Mesenchymal stem cell (in vitro differentiated cells and primary cell): ENCODE measurements at places on chromosomes 12 and 14.

- H3K4me1 ChIP-seq = no peaks in the 10 kb centered on the region
- no peak overlapping the region for H3K27ac ChIP-seq
- no peak for DNase-seq
- no peaks in the 10 kb centered on the region for H3K36me3 ChIP-seq
- no peak overlapping the region for H3K4me3 ChIP-seq
- H3K27me3 ChIP-seq = no peaks in the 10 kb centered on the region
Measured at GRCh38 chr12:44358636-44359035, 517.5 kb downstream of the NELL2 start.

DNA sequence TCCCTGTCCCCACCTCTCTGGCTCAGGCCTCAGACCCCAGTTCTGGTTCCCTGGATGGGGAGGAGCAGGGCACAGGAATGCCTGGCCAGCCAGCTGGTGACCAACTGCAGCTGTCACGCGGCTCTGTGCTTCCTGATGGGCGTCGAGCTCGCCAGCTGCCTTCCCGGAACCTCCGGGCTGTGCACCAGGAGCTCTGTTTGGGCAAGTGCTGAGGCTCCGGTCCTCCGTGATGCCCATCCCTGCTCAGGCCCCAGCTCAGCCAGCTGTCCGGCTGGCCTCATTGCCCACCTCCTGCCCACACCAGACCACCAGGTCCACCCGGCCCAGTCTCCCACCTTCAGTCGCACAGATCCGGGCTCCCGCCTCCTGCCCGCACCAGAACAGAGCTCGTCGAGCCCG, 4.8 kb downstream of the IFFO1 start:
- no peak for DNase-seq
- H3K27ac ChIP-seq = peak overlapping the region; percentile 74
- no peak overlapping the region for H3K4me3 ChIP-seq
- peaks cover 30% of the 10 kb centered on the region for H3K36me3 ChIP-seq

GRCh38 chr14:61812347-61813095, 50.3 kb downstream of the SNAPC1 start:
- H3K4me1 ChIP-seq = peaks cover 9% of the 10 kb centered on the region
- H3K27me3 ChIP-seq = peaks cover 65% of the 10 kb centered on the region
- peaks cover 4% of the 10 kb centered on the region for H3K36me3 ChIP-seq
- DNase-seq = peak; percentile 11
- no peak within 1 kb of the TSS for H3K27ac ChIP-seq
- peak within 1 kb of the TSS; percentile 72 for H3K4me3 ChIP-seq

DNA sequence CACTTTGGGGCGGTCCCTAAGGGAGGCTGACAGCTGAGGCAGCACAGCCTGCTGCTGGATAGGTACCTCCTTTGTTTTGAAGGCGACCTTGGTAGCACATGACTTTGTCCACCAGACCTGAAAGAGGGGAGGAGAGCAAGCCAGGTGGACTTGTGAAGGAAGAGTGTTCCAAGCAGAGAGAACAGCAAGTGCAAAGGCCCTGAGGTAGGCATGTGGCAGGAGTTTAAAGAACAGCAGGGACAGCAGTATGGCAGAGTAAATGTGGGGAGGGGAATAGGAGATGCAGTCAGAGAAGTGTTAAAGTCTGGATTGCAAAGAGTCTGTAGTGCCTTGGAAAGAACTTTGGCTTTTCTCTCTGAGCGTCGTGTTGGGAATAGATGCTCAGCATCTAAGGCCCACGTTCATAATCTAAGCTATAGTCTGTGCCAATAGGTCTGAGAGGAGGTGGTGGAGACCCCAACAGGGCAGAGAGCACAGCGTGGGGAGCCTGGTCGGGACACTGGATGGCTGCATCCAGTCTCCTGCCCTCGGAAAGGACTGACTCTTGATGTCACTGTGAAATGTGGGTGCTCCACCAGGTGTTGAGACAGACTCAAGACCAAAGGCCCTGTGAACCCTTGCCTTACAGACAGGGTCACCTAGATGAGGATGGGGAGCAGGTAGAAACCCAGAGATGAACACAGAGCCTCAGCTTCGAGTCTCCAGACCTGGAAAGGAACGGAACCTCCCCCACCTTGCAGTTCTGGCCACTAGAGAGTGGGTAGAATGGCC, 242.1 kb upstream of the PWP1 start:
- no peaks in the 10 kb centered on the region for H3K4me1 ChIP-seq
- H3K36me3 ChIP-seq = no peaks in the 10 kb centered on the region
- H3K27ac ChIP-seq = no peak overlapping the region
- no peak for DNase-seq
- no peaks in the 10 kb centered on the region for H3K27me3 ChIP-seq
- H3K4me3 ChIP-seq = no peak overlapping the region

GRCh38 chr12:112998987-112999767, 20.9 kb downstream of the OAS2 start:
- H3K27ac ChIP-seq = no peak overlapping the region
- no peak for DNase-seq
- no peaks in the 10 kb centered on the region for H3K36me3 ChIP-seq
- H3K4me1 ChIP-seq = no peaks in the 10 kb centered on the region
- peaks cover 42% of the 10 kb centered on the region for H3K27me3 ChIP-seq
- H3K4me3 ChIP-seq = no peak overlapping the region

- no peak overlapping the region for H3K27ac ChIP-seq
- no peaks in the 10 kb centered on the region for H3K4me1 ChIP-seq
- H3K36me3 ChIP-seq = peaks cover 35% of the 10 kb centered on the region
- peak; percentile 67 for DNase-seq
- H3K27me3 ChIP-seq = no peaks in the 10 kb centered on the region
Measured at GRCh38 chr12:25241167-25242020, 9.3 kb downstream of the KRAS start.

GRCh38 chr14:29858299-29858698, 69.3 kb downstream of the PRKD1 start:
- DNase-seq = no peak
- H3K27me3 ChIP-seq = no peaks in the 10 kb centered on the region
- H3K4me3 ChIP-seq = no peak overlapping the region
- no peaks in the 10 kb centered on the region for H3K36me3 ChIP-seq
- no peak overlapping the region for H3K27ac ChIP-seq
- H3K4me1 ChIP-seq = no peaks in the 10 kb centered on the region

DNA sequence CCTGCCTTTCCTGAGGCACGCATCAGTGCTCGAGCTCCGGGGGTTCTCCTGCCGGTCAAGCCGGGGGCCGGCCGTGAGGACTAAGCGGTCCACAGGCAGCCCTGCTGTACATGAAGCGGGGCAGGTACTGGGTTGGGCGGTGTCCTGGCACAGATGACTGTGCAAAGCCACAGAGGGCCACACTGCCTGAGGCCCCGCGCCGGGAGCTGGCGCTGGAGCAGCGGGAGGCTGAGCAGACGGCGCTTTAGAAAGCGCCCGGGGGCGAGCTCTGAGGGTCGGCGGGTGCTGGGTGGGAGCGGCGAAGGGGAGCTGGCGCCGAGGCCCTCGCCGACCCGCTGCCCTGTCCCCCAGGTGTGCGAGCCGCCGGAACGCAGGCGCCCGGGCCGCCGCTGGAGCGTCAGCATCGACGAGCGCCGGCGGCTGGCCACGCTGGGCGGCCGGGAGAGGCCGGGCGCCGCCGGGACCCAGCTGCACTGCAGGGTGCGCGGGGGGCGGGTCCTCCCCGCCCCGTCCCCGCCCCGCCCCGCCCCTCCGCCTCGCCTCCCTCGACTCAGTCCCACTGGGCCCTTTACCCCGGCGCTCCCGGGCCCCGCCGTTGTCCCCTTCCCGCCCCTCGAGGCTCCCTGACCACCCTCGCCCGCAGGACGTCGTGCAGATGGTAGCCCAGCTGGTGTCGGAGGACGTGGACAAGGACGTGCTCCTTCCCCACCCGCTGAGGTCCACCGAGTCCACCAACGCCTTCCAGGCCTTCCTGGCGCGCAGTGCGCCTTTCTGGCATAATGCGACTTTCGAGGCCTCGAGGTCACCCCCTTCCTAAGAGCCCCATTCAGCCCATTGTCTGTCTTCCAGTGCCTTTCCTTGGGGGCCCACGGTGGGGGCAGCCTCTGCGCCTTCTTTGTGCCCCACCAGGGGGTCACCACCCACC, 8.3 kb upstream of the MTA1 start:
- H3K36me3 ChIP-seq = no peaks in the 10 kb centered on the region
- H3K27ac ChIP-seq = no peak overlapping the region
- peaks cover 18% of the 10 kb centered on the region for H3K27me3 ChIP-seq
- H3K4me1 ChIP-seq = peaks cover 22% of the 10 kb centered on the region

- DNase-seq = no peak
- H3K36me3 ChIP-seq = no peaks in the 10 kb centered on the region
- no peak overlapping the region for H3K27ac ChIP-seq
- no peaks in the 10 kb centered on the region for H3K27me3 ChIP-seq
Measured at GRCh38 chr12:101962486-101962885, 85.1 kb downstream of the DRAM1 start.

GRCh38 chr14:61608245-61609165, 86.8 kb upstream of the HIF1A start:
- H3K4me3 ChIP-seq = peak overlapping the region; percentile 37
- no peaks in the 10 kb centered on the region for H3K27me3 ChIP-seq
- peak overlapping the region; percentile 78 for H3K27ac ChIP-seq
- DNase-seq = no peak
- no peaks in the 10 kb centered on the region for H3K36me3 ChIP-seq

DNA sequence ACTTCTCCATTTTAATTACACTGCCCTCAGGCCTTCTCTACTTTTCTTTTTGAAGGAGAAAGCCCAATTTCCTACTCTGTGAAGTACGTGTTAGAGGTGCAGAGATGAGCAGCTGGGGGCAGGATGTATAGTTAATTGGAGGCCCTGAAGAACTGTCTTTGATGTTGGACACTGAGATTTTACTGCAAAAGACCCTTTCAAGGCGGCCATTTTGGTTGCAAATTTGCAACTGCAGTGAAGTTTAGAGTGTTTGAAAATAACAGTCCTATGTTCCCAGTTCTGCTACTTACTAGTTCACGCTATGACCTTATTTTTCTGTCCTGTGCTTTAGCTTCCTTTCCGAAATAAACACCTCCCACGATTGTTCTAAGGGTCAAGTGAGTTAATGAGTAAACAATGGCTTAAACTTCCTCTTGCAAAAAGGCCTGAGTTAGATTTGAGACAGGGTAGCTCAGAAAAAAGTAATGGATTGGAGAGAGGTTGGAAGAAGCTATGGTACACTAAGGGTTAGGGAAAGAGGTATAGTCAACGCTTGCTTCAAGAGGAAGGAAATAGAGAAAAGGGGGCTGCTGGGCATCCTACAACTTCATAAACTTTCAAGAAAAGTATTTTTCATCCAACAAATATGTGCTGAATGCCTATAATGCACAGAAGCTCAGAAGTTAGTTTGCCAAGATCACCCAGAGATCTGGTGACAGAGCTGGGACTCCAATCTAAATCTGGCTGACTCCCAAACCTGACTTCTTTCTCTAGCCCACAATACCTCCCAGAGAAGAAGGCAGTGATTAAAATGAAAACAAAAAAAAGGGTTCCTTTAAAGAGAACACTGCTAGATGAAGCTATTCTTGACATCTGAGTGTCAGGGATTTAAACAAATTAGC, 26.4 kb upstream of the DICER1 start:
- no peak overlapping the region for H3K4me3 ChIP-seq
- H3K36me3 ChIP-seq = peaks cover 26% of the 10 kb centered on the region
- peak; percentile 23 for DNase-seq
- no peaks in the 10 kb centered on the region for H3K27me3 ChIP-seq
- H3K4me1 ChIP-seq = peaks cover 6% of the 10 kb centered on the region
- no peak overlapping the region for H3K27ac ChIP-seq
